NCI-H460 (cell line): ENCODE measurements at places on chromosomes 1 and 21.

- DNase-seq: no peak
Measured at GRCh38 chr21:43849532-43850299, 15.3 kb upstream of the AGPAT3 start.

- DNase-seq: no peak
Measured at GRCh38 chr1:89706700-89707012, 73.7 kb downstream of the LRRC8C start.

- DNase-seq: no peak
Measured at GRCh38 chr1:157134442-157134841, 3.8 kb downstream of the ETV3 start.

GRCh38 chr1:85087659-85088407, 39.5 kb upstream of the MCOLN3 start:
- DNase-seq: no peak

DNA sequence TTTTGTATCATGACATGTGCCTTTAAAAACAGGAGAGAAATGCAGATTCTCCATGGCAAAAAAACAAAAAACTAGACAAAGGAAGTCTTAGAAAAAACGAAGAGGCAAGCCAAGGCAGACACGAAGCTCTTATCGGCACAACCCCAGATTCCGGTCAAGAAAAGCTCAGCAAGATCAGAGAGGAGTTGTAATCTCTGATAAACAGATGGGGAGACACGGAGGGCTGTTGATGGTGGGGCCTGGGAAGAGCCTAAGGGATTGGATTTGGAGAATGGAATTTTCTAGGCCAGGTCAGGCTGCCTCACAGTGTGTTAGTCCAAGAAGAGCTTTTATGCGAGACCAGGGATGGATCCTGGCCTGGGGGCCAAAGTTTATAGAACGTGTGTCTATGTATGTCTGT, 96.2 kb upstream of the AKT3 start:
- DNase-seq: no peak

DNA sequence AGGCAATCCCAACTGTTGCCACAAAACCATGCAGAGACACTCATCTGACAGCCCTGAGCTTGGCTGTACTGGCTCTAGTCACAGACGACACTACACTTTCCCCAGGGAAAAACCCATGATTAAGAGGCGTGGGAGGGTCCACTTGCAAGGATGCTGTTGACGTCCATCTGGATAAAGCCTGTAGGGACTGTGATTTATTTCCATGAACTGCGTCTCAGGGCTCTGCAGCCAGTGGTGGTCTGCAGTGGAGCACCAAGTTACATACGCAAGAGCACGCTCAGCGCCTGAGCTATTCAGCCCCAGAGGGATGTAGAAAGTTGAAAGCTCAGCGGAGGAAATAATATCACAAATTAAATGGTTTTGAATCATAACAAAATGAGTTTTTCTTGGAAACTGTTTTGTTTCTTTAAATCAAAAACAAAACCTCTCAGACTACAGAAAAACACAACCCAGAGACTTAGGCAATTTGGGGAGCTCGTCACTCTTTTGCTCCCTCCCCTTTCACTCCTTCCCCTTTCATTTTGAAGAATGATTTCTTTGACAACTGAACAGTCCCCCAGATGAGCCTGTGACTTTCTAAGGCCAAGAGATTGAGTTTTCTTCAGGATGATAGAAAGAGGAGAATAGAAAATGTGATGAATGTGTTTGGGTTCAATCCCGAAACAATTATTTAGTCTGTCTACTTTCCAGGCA, 71.2 kb downstream of the NGF start:
- DNase-seq: no peak

- DNase-seq: peak; percentile 89
Measured at GRCh38 chr1:158177700-158178450, 2.8 kb upstream of the CD1D start.

DNA sequence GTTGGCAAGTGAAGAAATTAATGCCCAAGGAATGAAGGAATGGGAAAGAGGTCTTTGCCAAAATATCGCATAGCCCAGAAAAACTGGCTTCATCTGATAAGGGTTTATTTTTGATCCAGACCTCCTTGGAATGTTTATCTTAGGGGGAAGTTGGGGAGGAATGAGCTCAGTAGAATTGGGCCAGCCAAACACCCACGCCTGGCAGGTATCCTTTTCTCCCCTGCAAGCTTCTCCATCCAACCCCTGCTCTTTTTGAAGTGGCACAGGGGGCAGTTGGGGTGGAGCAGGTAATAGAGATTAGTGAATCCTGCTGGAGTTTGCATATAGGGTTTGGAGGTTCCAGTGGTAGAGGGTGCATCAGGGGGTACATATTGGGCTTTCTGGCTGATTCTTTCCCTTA, 21.1 kb downstream of the INTS3 start:
- DNase-seq: no peak

- no peak for DNase-seq
Measured at GRCh38 chr1:225617956-225618355, 35.0 kb downstream of the ENAH start.

DNA sequence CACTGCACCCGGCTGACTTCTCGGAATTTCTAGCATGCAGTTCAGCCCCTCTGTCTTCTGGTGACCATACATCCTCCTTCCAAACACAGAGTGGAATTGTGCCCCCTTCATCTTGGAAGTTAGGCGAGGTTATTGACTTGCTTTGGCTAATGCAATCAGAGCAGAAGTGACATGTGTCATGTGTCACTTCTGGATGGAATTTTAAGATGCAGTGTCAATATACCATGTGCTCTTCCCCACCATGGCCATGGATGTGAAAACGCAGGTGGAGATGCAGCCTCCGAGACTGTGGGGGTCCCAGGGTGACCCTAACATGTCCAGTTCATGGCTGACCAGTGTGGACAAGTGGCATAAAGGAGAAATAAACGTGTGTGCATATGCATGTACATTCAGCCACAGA, 83.0 kb downstream of the KCNJ6 start:
- DNase-seq: no peak
